ENCODE measurements at places on chromosomes 12 and 14.

DNA sequence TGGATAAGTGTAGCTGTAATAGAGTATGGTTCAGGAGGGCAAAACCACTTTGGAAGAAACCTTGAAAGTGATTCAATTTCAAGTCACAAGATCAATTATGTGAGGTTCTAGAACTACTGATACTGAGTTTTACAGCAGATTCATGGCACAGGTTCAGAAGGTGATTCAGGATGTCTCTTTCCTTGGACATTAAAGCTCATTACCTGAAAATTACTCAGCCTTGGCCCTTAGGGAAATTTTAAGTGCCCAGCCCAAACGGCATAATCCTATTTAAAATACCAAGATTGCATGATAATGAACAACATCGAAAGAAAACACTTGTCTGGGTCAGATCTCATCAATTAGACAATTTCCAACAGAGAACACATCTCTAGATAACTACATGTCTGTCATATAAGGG, 70.2 kb upstream of the SLC38A2 start:
- no peak for DNase-seq

DNA sequence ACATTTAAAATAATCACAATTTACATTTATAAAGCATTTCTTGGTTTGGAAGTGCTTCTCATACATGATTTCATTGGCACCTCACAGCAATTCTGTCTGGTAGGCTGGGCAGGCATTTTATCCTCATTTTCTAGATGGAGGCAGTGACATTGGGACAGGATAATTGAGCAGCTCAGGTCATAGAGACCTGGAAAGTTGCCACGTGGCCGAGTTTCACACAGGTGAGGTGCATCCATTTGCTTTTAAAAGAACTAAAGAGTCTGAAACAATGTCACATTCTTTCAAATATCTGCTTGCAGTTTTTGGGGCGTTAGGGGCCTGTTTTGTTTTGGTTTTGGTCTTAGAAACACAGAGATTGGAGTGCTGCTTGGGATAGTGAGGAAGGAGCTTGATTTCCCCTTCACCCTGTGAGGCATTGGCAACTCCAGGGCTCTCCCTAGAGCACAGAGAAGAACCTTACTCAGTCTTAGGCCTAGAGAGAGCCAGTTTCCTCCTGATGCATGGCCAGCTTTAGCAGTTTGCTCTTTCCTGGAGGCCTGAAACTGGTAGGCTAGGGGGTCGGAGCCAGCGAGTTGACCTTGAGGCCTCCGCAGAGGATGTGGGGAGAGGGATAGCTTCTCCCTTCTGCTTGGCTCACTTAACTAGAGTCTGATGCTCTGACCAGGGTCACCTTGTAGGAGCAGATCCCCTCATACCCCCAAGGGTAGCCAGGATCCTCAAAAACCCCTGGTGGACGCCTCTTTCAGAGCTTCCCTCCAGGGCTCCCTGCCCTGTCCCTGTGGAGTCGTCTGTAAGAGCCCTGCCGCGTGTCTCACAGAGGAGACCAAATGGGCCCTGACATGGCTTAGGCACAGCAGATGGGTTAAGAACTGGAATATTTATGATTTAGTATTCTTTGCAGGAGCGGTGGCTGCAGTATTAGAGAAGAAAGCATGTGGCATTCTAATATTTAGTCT, 34.9 kb upstream of the JDP2 start:
- no peak for DNase-seq

GRCh38 chr12:99911081-99911480, 73.7 kb downstream of the ANKS1B start:
- no peak for DNase-seq

GRCh38 chr14:74239848-74240793, 872 bp downstream of the VSX2 start:
- DNase-seq, result no peak

DNA sequence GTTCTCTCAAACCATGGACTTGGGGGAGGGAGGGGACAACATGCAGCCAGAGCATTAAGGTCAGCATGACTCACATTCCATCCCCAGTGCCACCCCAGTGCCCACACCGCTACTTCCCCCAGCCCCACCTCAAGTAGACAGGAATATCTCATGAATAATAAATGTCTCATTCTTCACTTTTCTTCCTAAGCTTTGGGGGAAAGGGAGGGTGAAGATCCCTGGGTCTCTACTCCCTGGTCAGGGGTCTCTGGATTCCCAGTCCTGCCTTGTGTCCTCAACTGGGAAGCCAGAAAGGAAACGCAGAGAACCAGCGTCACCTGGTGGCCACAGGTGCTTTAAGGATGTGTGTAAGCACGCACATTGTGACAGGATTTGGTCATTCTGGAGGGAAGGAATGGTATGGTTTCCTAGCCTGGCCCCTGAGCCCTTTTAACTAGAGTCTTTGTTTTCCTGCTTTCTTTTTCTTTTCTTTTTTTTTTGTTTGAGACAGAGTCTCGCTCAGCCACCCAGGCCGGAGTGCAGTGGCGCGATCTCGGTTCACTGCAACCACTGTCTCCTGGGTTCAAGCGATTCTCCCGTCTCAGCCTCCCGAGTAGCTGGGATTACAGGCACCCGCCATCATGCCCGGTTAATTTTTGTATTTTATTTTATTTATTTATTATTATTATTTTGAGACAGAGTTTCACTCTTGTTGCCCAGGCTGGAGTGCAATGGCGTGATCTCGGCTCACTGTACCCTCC, 3.4 kb downstream of the GPR84 start:
- DNase-seq, result peak; percentile 49

GRCh38 chr12:81295251-81295650, 217.4 kb downstream of the ACSS3 start:
- DNase-seq, result no peak

DNA sequence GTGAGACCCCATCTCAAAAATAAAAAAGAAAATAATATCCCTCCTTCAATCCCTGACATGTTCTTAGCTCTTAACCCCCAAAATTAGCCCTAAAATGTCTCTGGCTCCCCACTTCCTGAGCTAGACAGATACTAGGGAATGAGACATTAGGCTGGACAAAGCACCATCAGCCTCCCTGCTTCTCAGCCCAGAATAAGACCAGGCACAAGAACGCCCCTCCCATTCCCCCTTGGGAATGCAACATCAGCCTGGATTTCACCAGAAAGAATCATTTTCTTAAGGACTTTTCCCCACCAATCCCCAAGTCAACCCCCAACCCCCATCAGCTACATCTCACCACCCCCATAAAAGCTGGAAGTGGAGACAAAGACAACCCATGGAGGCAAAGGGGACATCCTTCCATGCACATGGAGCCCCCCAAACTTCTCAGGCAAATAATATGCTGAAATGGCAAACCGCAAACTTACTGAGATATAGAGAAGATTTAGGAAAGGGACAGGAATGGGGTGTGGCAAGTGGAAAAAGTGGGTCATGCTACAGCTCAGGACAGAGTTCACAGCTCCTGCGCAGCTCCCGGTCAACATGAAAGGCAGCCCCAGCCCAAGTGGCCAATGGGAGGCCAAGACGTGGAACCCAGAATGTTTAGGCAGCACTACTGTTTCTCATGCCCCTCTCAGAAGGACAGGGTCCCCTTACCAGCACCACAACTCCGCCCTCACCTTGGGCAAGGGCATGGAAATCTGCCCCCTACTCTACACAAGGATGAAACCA, 2.7 kb downstream of the CHD4 start:
- no peak for DNase-seq

DNA sequence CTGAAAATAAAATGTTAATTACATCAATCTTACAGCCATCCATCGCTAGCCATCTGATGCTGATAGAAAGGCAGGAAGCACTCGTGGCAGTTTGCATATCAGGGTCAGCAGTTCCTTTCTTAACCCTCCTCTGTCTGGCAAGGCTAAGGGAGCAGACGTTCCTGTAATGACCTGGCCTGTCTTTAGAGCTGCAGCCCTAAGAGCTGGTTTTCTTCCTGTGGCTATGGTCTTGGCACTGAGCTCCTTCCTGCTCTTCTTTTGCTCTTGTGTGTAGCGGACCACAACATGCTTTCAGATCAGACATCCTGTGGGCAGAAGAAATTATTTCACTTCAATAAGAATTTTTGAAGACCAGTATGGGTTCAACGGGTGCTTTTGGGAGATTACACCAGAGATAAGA, 170.4 kb downstream of the DAD1 start:
- no peak for DNase-seq

- DNase-seq, result no peak
Observed at GRCh38 chr14:65555358-65555757, 142.8 kb downstream of the FUT8 start.

GRCh38 chr12:60205500-60205899, 609.7 kb downstream of the SLC16A7 start:
- no peak for DNase-seq

GRCh38 chr12:83010169-83010804, 323.6 kb downstream of the TMTC2 start:
- DNase-seq, result no peak

DNA sequence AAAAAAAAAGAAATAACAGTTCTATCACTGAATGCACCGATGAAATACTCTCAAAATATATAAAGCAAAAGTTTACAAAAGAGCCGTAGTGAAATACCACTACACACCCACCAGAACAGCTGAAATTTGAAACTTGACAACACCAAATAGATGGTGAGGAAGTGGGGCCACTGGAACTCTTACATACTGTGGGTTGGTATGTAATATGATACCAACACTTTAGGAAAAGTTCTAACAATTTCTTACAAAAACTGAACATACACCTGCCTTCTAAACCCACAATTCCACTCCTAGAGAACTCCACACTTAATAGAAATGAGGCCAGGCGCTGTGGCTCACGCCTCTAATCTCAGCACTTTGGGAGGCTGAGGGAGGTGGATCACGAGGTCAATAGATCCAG, 14.1 kb downstream of the EIF5 start:
- DNase-seq, result no peak

GRCh38 chr14:50758945-50759344, 72.0 kb downstream of the NIN start:
- no peak for DNase-seq

DNA sequence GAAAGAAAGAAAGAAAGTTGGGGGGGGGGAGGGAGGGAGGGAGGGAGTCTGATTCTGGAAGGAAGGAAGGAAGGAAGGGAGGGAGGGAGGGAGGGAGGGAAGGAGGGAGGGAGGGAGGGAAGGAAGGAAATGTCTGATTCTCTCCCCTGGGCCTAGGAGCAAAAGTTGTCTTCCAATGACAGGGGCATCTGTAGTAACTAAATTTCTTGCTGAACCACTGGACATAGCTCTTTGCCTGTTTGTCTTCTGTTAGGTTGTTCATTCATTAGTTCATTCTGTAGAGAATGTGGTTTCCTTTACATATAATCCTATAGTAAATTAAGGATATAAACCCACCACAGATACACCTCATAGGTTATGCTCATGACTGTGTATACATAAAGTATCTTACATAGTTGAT, 59.9 kb downstream of the GPR68 start:
- DNase-seq, result no peak

GRCh38 chr12:102478405-102479098, 1.8 kb downstream of the IGF1 start:
- peak; percentile 55 for DNase-seq

DNA sequence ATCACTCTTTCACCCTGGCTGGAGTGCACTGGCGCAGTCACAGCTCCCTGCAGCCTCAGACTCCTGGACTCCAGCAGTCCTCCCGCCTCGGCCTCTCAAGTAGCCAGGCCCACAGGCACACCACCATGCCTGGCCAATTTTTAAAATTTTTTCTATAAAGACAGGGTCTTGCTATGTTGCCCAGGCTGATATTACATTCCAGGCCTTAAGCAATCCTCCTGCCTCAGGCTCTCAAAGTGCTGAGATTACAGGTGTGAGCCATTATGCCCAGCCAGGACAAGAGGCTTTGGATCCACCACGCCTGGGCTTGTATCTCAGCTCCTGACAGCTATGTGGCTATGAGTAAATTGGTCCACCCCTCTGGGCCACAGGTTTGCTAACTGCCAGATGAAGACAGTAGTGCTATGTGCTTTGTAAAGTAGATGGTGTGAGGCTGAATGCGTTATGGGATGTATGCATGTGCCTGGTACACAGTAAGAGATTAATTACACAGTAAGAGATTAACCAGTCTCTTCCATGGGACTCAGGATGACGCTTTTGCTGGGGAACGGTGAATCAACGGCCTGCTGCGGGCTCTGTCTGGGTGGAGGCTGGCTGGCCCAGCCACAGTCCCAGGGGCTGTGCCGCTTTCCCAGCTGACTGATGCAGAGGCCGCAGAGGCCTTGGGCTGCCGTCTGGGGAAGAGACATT, 53.3 kb upstream of the NCOR2 start:
- no peak for DNase-seq

DNA sequence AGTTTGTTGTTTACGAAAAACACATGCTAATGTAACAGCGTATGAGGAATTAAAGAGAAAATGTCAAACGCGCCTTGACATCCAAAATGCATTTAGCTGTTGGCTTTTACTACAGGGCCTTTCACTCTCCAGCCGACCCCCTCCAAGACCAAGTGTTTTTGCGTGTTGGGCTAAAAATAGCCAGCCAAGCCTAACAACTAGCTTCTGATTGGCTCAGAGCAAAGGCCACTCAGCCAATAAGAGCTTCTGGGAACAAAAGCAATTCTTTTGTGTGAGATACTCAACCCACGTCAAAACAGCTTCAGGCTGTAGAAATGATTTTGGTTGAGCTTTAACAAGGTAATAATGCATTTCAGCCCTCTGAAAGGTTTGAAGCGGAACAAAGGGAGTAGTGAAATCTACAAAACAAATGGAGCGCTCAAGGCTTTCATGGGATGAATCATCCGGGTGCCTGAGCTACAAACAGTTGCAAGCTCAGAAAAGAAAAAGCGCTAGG, 198.7 kb upstream of the DCN start:
- peak; percentile 9 for DNase-seq

DNA sequence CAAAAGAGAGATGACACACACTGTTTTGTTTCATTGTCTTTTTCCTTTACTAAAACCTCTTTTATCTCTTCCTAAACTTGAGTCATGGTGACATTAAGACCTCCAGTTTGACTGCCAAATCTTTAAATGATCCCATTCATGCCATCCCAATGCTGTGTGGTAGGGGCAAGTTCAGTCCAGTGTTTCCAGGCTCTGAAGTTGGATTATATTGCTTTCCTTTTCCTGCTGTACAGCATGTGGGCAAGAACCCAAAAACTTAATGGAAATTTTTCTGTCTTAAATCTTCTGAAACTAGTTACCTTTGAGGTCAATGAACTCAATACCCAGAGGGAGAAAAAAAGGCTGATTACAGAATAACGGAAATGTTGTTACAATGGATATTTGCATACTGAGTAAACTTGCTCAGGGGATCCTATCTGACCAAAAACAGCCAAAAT, 187.1 kb upstream of the FAR2 start:
- DNase-seq, result no peak

- DNase-seq, result no peak
Observed at GRCh38 chr14:70917633-70918032, 10.4 kb downstream of the PCNX1 start.

DNA sequence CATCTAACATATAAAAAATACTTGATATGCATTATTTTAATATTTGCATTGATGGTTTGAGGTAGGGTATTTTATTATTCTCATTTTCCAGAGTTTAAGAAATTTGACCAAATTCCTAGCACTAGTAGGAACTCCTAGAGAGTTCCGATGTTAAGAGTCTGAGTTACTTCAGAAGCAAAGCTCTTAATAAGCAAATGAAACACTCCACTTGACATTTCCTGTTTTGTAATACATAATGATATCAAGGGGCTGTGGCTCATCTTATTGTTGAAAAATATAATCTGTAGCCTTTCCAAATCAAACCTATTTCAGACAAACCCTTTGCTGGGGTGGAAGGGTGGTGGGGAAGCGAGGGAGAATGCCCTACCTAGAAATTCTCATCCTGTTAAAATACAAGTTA, 355.5 kb downstream of the DIO2 start:
- DNase-seq, result no peak

GRCh38 chr12:90280564-90281058, 572.0 kb upstream of the ATP2B1 start:
- peak; percentile 49 for DNase-seq

GRCh38 chr12:19434538-19434937, 4.8 kb upstream of the AEBP2 start:
- DNase-seq, result peak; percentile 41

- no peak for DNase-seq
Observed at GRCh38 chr12:49901026-49901425, 2.7 kb downstream of the FAIM2 start.
